GM20000 (cell line): ENCODE measurements at places on chromosomes 11 and 22.

DNA sequence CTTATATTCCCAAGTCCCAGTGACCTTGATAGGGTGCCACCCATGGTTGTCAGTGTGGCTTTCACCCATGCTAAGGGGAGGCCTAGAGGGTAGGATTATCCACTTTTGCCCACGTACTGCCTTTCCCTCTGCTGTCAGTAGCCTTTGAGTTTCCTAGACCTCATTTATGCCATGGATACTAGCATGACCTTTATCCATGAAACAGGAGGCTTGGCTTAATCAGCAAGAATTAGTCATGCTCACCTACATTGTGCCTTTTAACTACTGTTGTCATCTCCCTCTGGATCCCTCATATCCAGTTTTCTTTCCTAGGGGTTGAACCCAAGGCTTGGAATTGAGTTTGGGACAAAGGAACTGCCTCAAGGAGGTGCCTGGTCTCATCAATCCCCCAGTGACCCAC, 716.7 kb downstream of the NTM start:
- no peak for DNase-seq

- DNase-seq: no peak
Observed at GRCh38 chr11:61309739-61310138, 14.6 kb upstream of the VWCE start.

GRCh38 chr22:25172153-25172552, 27.5 kb upstream of the CRYBB3 start:
- peak; percentile 58 for DNase-seq

DNA sequence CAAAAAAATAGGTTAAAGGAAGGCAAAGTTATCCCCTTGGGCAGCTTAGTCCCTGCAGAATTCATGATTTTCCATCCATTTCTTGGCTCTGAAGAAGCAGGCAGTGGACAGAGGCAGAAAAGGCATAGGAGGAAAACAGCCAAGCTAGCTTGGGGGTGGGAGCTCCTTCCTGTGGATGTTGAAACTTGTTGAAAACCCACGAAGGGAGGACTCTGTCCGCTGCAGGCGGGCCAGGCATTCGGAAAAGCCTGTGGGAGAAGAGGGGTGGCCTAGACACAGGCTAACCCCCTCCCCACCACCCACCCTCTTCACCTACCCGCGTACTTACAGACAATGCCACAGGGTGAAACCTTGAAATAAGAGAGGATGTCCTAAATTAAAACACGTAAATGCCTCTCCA, 72.1 kb downstream of the C22orf31 start:
- DNase-seq: no peak

DNA sequence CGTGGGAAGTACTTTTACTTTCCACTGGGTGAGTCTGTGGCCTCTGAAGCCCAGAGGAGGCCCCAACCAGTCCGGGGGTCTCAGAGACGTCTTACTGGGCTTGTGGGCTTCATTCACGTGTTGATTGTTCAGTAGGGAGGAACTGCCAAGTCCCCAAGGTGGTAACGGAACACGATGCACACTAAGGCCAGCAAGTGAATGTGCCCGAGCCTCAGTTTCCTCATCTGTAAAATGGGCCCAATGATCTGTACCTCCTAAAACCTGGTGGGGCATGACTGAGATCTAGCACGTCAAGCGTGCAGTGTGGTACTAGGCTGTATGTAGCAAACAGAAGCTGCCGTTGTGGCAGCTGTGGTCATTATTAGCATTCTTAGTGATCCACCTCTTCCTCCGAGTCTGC, 499.1 kb downstream of the MN1 start:
- DNase-seq: no peak

DNA sequence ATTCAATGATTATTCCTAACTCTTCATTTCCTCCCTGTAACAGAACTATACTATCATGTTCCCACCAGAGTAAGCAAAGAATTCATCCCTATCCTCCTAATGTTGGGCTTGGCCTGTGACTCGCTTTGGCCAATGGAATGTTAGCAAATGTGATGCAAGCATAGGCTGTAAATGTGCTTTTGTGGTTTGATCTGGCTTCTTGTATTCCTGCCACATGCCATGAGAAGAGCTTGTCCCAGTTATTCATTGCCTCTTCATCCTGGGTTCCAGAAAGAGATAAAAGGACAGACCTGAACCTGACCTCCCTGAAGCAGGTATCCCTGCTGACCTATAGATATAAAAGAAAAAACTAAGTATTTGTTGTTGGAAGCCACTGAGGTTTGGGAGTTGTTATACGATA, 51.0 kb downstream of the SYTL2 start:
- no peak for DNase-seq

DNA sequence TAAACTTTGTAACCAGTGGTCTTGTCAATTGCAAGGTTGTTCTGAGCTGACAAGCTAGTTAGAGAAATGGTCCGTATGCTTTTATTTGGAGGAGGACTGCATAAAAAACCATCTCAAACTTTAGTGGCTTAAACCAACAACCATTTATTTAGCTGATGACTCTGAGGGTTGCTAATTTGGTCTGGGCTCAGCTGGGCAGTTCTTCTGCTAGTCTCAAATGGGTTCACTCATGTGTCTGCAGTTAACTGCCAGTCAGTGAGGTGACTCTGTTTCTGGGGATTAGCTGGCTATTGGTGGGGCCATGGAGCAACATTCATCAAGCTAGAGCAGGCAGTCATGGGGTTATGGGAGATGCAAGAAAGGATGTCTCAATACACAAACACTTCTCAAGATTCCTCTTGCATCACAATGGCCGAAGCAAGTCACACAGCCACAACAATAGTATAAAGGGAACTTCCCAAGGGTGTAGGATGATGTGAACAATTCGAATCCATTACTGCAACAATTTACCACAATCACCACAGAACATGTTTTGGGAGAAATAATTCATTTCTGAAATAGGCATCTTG, 521.9 kb downstream of the INSC start:
- no peak for DNase-seq

DNA sequence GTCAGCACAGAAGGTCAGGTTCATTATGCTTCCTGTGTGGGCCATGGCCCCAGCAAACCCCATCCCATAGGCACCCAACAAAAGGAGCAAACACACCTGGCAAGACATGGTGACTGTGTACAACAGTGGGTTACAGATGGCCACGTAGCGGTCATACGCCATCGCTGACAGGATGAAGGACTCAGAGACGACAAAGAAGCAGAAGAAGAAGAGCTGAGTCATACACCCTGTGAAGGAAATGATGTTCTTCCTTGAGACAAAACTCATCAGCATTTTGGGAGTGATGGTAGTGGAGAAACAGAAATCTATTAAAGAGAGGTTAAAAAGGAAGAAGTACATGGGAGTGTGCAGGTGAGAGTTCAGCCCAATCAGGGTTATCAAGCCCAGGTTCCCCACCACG, 309 bp downstream of the OR8B12 start:
- no peak for DNase-seq

DNA sequence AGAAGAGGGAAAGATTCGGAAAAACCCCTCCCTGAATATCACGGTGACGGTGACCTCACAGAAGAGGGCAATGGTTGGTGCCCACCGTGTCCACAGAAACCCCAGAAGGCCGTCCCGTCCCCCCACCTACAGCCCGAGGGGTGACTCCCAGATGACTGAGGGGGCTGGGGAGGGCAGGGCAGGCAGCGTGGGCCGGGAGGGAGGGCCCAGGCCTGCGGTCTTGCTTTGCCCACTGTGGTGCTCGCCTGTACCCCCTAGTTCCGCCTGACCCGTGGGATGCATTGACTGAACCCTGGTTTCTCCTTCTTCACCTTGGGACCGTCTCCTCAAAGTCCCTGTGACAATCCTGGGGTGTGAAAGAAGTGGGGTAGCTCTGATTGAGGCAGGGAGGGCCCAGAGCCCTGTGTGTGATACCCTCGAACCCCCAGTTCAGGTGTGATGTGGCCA, 526.7 kb downstream of the BRD1 start:
- DNase-seq: no peak

- DNase-seq: no peak
Observed at GRCh38 chr22:50078761-50079160, 6.5 kb downstream of the MLC1 start.

DNA sequence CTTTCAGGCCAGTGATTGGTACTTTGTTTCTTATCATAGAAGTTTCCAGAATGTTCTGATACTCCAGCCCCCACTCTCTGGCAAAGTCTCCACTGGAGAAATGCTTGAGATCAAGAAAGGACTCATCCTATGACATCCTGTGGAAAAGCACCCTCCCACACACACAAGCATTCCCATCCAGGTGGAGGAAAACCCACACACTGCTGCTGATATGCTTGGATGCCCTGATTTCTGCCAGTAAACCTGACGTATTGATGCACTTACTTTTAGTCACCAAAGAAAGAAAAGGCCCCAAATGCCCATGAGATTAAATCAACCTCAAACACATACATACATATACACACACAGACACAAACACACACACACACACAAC, 9.2 kb upstream of the SLC5A12 start:
- DNase-seq: no peak

GRCh38 chr11:32817852-32818183, 11.9 kb upstream of the PRRG4 start:
- no peak for DNase-seq

DNA sequence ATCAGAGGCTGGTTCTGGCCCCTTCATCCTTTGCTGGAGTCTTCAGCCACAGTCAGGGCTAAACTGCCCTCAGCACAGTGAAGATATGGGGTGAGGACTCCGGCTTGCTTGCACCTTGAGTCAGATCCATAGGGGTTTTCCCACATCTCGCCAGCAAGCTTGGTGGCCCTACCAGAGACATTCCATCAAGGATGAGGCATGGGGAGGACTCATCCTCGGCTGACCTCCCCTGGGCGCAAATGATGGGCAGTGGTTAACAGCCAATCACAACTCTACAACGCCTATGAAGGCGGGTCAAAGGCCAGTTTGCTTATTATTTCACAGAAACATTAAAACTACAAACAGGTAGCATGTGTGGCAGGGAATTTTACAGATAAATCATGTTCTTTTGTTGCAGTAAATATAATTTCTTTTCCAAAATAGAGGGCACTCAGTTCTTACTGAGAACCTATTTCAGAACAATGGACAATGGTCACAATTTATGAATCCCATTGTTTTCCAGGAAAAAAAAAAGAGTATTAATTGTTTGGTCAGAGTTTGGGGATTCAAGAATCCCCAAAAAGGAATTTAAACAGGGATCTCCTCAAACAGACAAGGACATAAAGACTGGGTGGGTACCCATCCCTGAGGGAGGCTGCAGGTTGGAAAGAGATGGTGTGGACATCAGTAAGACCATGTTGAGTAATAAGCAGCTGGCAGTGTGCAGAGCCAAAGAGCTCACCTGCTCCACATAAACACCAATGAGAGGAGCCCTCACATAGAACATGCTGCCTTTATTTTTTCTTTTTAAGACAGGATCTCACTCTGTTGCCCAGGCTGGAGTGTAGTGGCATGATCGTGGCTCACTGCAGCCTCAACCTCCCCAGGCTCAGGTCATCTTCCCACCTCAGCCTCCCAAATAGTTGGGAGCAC, 14.8 kb downstream of the PLAAT3 start:
- no peak for DNase-seq

GRCh38 chr11:22702031-22702430, 35.6 kb downstream of the GAS2 start:
- DNase-seq: no peak

GRCh38 chr22:42651134-42651533, 1.9 kb upstream of the CYB5R3 start:
- DNase-seq: peak; percentile 16

GRCh38 chr11:13308704-13309103, 31.1 kb downstream of the BMAL1 start:
- DNase-seq: no peak
